Lung microvascular endothelial cell (primary cell): ENCODE measurements at places on chromosomes 6 and 20. TPM values are rescaled to one million over a fixed set of nuclear protein-coding genes. Genes with fewer than 3 reads are reported as not detected.

The SOBP gene
- total RNA-seq = 0.20 and 0.65 TPM in 2 replicates

The SLC35F1 gene
- total RNA-seq = not detected in 2 replicates

The COL9A3 gene
- 0.44 and 0.99 TPM in 2 replicates for total RNA-seq

The IDH3B gene
- total RNA-seq = 95.5 and 95.8 TPM in 2 replicates

- no peak for DNase-seq
Measured at GRCh38 chr20:44033344-44033743, 118.7 kb downstream of the TOX2 start.

DNA sequence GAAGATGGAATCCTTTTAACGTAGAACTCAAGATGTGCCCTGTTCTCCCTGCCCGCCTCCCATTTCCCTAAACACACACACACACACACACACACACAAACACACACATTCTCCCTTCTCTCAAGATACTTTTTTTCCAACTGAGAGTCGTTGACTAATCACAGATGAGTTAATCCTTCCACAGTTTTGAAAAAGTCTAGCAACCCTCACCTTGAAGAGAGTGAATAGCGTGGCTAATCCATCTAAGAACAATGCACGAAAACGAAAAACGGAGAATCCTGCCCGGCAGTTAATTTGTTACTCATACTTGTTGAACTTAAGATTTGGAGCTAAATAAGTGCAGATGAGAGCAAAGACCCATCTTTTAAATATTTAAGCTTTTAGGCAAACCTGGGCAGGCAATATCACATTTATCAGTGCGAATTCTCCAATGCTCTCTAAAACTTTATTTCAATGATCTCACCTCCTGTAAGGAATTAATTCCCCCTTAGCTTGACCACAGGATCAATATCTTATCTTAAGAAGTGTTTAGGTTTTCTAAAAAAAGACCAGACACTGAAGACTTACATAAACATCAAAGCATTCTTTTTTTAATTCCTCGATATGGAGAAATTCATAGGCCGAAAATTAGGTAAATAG lies 1.1 kb downstream of the AGPAT4 start:
- no peak for DNase-seq

DNA sequence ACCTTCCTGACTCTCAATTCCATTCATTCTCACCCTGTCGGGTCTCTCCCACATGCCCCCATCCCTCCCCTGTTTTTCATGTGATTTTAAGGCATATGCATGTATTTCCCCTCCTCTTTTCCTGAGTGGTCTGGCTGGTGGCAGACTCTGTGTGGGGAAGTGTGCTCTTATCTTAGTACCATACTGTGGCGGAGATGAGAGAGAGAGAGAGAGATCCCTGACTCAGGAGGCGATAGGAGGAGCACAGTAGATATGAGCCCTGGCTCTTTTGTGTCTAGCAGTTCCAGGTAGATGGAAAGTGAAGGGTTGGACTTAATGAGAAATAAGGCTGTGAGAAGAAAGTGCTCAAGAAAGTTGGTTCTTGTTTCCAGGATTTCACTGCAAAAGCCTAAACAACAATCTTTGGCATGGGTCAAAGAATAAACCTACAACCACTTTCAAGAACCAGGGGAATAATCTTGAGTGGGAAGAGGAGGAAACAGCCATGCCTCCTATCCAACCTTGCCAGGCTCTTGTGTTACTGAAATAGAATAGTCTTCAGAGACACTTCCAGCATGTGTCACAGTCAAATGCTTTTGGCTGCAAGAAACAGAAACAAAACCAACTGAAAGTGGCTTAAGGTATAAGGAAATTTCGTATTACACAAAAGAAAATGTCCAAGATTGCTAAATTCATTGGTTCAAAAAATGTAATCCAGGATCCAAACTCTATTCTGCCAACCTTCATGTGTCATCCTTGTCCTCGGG lies 123.8 kb upstream of the MYLIP start:
- DNase-seq = no peak

The NDRG3 gene
- total RNA-seq = 11.3 and 19.2 TPM in 2 replicates

The RAET1G gene
- 0.20 and 0.22 TPM in 2 replicates for total RNA-seq

DNA sequence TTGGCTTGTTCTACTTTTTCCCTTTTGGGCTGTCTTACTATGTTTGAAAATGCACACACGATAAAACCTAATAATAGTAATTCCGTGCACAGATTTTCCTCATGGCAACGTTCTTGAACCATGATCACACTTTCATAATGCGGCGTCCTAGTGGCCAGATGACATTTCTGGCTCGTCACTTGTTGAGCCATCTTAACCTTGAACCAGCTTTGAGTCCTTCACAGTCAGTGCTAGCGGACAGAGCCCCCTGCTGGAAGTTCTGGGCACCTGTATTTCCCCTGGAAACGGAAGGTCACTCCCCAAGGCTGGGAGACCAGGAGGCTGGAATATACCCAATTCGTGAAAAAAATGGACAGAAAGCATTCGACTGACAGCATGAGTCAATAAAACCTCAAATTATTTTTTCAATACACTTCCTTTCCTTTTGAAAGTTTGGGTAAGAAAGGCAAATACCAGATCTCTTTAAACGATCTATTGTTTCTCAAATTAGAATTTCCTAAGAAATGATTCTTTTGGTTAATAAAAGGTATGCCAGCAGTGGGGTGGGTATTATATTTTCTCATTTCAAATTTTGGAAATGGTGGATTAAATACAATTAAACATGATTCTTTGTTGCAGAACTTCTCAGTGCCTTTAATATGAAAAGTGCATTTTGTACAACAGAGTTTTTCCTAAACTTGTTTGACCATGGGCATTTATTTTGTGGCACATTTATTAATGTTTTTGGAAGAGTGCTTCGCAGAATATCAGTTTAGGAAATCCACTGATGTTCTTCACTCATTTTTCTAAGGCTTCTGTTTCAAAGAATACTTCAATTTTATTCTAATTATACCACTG lies 542.3 kb downstream of the QKI start:
- peak; percentile 84 for DNase-seq

- no peak for DNase-seq
Measured at GRCh38 chr6:87959083-87959482, 88.6 kb upstream of the SPACA1 start.

The MLIP gene
- total RNA-seq = 0.99 and 1.1 TPM in 2 replicates

DNA sequence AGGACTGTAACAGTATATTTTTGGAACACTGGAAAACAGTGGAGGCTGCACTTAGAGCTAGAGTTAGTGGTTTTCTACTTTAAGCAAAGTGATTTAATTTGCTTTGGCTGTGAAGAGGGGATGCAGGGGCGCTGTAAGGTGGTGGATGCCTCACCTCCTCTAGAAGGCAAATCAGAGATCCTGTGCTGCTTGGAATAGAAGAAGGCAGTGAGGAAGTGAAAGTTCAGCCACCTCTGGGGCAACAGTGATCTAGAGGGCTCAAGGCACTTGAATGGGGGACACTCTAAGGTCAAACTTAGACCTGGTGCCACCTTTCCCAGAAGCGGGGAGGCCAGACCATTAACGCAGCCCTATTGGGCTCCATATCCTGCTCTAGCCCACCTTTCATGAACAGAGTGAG lies 19.0 kb upstream of the SNRPB2 start:
- no peak for DNase-seq

DNA sequence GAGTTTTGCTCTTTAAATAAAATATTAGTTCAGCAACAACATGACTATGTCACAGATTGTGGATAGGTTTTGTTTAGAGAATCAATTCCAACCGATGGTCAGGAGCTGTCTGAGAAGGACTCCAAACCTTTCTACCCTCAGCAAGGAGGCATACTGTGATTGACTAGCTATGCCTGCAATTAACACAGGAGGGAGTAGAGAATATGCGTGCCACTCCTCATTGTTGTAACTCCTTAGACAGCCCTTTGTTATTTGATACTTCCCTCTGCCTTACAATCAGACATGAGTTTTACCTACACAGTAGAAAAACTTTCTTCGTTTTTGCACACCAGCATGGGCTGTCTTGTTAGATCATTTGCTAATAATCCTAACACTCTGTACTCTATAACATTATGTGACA lies 796.5 kb downstream of the PRIM2 start:
- DNase-seq = no peak

- DNase-seq = no peak
Measured at GRCh38 chr20:38135271-38135650, 29.8 kb downstream of the TGM2 start.

- DNase-seq = no peak
Measured at GRCh38 chr6:150238846-150239407, 96.1 kb downstream of the PPP1R14C start.

The PSORS1C2 gene
- total RNA-seq = not detected in 2 replicates

- DNase-seq = no peak
Measured at GRCh38 chr20:33827634-33828325, 16.6 kb downstream of the CHMP4B start.

DNA sequence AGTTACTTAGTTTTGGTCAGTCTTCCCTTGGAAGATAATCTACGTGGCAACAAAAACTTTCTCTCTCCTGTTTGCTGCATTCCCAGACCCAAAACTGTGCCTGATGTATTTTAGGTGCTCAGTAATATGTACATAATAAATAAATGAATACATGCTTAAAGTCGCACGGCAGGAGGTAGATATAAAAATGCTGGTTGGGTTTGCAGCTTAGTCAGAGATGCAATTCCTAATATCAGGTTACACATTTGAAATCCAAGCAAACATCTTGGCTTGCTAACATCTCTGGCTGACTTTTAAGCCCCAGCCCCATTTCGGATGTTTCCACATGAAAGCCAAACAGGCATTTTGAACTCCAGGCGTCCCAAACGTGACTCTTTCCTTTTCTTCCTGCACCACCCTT lies 91.0 kb downstream of the KCNQ5 start:
- DNase-seq = no peak

DNA sequence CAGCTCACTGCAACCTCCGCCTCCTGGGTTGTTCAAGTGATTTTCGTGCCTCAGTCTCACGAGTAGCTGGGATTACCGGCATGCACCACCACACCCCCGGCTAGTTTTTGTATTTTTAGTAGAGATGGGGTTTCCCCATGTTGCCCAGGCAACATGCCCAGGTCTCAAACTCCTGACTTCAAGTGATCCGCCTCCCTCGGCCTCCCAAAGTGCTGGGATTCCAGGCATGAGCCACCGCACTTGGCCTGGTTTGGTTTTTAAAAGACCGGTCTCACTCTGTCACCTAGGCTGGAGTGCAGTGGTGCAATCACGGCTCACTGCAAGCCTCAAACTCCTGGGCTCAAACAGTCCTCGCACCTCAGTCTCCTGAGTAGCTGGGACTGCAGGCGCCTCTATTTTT lies 40.1 kb downstream of the VSTM2L start:
- no peak for DNase-seq

The TNF gene
- total RNA-seq = not detected in 2 replicates

DNA sequence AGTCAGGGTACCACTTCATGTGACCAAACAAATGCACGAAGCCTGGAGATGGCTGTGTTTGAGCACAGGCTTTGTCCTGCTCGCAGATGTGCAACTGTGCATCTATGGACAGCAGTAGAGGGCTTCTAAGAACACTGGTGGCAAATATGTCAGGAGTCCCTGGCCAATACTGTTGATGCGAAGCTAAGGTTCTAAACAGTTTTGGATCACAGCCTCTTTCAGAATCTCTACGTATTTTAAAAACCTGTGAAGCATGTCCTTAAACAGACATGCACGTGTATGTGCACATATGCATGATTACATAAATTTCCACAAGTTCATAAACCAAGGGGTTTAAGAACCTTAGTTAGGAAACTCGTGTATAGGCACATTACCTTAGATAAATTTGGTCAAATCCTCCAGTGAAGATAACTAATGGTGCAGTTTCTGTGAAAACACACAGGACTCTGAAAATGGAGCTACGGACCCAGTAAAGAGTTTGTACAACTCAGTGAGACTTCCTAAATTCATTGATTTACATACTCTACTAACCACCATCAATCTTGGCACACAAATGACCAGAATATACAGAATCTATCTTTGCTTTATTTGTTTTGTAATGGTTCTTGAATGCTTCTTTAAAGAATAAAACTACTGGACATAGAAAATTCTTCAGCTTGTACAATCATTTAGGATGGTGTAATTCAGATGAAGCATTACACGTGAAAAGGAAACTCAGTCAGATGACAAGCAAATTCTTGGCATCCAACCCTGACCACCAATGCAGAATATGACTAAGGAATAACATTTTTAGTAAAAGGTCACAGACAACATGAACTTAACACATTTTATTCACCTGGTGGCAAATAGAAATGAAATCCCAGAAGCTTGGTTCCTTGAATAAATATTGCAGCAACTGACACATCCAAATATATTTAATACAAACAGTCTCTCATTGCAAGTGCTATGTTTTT lies 27.4 kb downstream of the KCNQ5 start:
- DNase-seq = no peak

GRCh38 chr6:167093406-167093921 lies 29.4 kb upstream of the CCR6 start:
- DNase-seq = no peak

The ASCC3 gene
- total RNA-seq = 26.8 and 37.7 TPM in 2 replicates
